Lung (tissue), 17 donors: ENCODE measurements at places on chromosomes 1 and 21. TPM values are rescaled to one million over a fixed set of nuclear protein-coding genes. Genes with fewer than 3 reads are reported as not detected.

SYNC gene
- 6.0 TPM for total RNA-seq

OPRD1 gene
- not detected for total RNA-seq

RNU1-2 gene
- under 0.01 TPM for total RNA-seq

SPRR2G gene
- total RNA-seq = not detected
